ENCODE measurements at places on chromosomes 3 and 15.

DNA sequence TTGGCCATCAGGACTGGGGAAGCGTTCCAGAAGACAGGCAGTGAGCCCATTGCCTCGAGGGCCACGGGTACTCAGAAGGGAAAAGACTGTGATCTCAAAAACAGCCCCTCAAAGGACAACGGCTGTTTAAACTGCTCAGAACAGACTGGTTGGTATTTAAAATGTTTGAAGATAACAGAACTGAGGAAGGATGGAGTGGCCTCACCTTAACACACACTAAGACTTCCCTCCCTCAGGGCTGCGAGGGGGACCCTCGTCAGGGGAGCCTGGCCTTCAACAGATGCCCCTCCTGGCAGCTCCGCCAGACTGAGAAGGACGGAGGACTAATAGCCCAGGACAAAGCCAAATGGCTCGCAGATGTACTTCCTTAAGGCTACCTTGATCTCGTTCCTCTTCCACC lies 2.6 kb downstream of the STIMATE start:
- no peak for DNase-seq

DNA sequence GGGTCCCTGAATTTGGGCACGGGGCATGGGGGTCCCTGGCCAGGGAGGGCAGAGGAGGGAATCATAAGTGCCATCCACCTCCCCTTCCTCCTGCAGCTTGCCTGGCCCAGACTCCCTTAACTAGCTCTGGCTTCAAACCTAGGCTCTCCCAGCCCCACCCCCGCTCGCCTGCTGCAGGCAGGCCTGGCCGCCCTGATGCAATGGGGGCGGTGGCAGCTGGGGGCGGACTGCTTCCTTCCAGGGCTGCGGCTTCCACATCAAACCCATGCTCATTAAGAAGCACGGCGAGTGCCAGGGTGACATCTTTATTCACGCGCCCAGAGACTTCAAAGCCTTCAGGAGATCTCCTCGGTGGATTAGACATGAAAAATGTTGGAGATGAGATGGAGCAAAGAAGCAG lies 123.1 kb downstream of the TPRA1 start:
- no peak for DNase-seq

DNA sequence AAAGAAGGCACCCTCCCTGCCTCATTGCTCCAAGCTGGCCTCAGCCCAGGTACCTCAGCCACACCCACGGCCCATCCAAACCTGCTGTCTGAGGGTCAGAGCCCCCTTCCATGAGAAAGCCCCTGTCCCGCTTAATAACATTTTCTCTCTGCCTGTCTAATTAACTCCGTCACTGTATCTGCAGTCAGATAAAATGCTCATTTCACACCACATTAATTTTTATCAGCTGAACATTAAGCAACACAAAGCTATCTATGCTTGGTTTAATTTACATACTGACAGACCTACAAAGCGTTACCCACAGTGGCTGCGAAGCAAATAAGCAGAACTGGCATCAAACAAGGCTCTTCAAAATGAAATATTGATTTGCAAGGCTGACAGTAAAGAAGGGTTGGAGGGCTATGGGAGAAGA lies 309.8 kb upstream of the ICE2 start:
- no peak for DNase-seq

- DNase-seq: no peak
Observed at GRCh38 chr3:158134363-158134762, 24.5 kb downstream of the RSRC1 start.

- no peak for DNase-seq
Observed at GRCh38 chr3:187858041-187858440, 112.8 kb upstream of the BCL6 start.

GRCh38 chr3:160403028-160403545 lies 3.6 kb downstream of the SMC4 start:
- DNase-seq: no peak

DNA sequence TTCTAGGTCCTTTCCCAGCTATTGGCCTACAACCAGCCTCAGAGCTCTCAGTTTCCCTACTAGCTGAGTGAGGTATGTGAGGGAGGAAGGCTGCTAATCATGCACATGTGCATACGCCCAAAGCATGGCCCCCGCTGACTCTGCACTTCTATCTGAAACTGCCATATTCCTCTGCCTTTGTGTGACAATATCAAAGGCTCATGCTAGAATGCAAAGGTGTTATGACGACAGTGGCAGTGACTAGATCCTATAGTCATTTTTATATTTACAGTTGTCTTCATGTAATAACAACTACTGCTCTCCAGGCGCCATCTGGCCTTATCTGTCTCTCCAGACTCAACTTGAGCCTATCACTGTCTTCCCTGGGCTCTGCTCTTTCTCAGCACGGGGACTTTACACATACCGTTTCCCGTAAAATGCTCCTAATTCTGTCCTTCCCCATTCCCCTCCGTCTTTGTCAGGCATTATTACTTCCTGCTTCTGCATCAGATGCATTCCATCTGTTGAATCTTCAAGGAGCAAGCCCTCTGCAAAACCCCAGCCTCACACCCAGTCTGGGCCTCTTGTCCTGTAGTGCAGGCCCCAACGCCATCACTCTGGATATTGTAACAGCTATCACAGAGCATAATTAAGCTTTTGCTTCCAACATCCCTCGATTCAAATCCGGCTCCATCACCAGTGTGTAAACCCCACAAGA lies 102.5 kb downstream of the PDCD6IP start:
- DNase-seq: no peak

DNA sequence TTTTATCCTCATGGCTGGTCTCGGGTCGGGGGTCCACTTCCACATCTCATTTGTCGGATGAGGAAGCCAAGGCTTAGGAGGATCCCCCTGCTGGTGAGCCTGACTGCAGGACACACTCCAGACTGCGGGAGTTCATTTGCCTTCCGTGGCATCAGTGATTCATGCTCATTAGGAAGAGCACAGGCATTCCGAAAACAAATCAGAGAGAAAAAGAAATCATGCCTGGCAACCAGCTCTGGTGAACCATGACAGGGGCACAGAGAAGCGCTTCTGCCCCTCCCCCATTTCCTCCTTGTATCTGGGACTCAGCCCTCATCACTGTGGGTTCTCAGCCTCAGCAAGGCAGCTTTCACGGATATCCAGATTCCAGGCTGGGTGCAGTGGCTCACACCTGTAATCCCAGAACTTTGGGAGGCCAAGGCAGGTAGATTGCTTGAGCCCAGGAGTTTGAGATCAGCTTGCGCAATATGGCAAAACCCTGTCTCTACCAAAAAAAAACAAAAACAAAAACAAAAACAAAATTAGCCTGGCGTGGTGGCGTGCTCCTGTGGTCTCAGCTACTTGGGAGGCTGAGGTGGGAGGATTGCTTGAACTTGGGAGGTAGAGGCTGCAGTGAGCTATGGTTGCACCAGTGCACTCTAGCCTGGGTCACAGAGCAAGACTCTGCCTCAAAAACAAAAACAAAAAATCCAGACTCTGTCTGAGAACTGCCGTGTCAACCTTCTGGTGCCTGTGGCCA lies 28.4 kb downstream of the IRAK2 start:
- no peak for DNase-seq

DNA sequence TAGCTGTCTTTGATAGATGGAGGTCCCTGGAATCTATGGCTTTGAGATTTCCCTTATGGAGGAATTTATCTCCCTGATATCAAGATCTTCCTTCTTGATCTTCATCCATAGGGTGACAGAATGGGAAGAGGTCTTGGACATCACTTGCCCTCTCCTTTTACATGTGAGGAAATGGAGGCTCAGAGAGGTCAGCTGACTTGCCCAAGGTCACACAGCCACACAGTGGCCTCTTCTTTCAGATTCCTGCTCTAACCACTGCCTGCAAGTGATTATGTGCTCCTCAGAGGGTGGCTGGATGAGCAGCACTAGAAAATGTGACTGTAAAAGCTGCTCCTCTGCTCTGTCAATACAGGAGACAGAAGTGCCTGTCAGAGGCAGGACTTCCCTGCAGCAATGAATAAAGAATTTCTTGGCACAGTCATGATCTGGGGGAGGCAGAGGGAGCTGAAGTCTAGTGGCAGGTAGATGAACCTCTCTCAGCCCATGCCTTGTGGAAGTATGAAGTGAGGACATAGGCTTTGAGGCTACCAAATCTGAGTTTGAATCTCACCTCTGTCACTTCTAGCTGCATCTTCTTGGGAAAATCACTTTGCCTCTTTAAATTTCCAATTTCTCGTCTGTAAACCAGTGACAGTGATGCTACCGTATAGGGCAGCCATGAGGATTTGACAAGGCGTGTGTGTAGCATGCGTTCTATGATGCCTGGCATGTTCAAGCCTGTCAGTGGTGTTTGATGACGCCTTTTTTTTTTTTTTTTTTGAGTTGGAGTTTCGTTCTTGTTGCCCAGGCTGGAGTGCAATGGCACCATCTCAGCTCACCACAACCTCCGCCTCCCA lies 12.0 kb downstream of the SSUH2 start:
- DNase-seq: no peak

DNA sequence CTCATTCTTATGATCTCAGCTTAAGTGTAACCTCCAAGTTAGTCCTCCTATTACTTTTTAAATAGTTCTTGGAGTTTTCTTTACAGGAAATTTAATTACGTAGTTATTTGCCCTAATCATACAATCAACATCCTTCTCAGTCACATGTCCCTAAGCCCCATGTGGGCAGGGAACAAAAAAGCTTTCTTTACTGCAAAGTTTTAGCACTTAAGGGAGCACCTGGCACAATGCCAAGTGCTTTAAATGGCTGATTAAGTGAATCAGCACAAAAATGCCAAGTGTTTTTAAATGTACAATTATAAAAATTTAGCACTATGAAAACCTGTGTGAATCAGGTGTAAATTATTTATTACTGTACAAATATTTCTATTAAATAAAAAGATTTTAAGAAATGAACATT lies 445.3 kb downstream of the C3orf38 start:
- DNase-seq: no peak

All from activated CD4-positive, CD25-positive, alpha-beta regulatory T cell treated with anti-CD3 and anti-CD28 coated beads, Interleukin-2, amount 50 U/mL, for 72 hours (primary cell).